Activated CD4-positive, alpha-beta T cell treated with anti-CD3 and anti-CD28 coated beads, Interleukin-2, amount 10 ng/mL, durations not matched to agents 24 days and 14 days (primary cell): ENCODE measurements at places on chromosomes 1 and 21. TPM values are rescaled to one million over a fixed set of nuclear protein-coding genes. Genes with fewer than 3 reads are reported as not detected.

The CDC14A gene
- 10.3 and 11.0 TPM in 2 replicates for total RNA-seq

The AMY1B gene
- not detected in 2 replicates for total RNA-seq

The FCRL3 gene
- 0.05 and 0.09 TPM in 2 replicates for total RNA-seq

The DHRS3 gene
- 66.4 and 69.2 TPM in 2 replicates for total RNA-seq

The TFF3 gene
- total RNA-seq = not detected in 2 replicates

The B3GALT5 gene
- total RNA-seq = not detected in 2 replicates

The TRAPPC3 gene
- 71.2 and 72.4 TPM in 2 replicates for total RNA-seq

The SLC9A1 gene
- 25.5 and 27.1 TPM in 2 replicates for total RNA-seq

DNA sequence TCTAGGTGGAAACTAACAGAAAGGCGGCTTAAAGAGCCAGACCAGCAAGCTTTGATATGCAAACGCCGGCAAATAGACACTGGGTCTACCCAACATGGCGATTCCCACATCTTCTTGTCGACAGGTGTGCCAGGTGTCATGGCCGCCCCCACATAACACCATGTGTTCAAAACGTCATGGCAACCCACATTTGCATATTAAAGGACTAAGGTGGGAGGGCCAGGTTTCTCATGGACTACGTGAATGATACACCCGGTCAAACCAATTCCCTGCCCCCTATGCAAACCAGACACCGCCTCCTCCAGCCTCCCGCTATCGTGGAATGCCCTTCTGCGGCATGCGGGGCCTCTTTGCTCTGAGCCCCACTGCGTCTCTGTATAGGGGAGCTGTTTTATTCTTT, 41.3 kb downstream of the ICOSLG start:
- DNase-seq = no peak

DNA sequence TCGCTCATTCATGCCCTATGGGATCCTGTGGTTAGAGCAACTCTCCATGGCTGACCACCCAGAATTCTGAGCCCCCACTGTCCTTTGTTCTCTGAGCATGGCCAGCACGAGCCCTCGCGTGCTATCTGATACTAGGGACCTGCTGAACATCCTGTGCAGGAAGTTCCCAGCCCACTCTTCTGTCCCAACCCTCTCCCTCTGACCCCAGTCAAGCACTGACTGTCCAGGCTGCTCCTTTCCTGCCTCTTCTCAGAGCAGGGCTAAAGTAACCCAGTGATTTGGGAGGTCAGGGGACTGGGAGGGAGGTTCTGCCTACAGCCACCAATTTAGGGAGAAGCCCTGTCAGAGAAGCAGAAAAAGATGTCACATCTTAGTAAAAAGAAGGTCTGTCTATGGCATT, 21.2 kb downstream of the CYP4B1 start:
- no peak for DNase-seq

DNA sequence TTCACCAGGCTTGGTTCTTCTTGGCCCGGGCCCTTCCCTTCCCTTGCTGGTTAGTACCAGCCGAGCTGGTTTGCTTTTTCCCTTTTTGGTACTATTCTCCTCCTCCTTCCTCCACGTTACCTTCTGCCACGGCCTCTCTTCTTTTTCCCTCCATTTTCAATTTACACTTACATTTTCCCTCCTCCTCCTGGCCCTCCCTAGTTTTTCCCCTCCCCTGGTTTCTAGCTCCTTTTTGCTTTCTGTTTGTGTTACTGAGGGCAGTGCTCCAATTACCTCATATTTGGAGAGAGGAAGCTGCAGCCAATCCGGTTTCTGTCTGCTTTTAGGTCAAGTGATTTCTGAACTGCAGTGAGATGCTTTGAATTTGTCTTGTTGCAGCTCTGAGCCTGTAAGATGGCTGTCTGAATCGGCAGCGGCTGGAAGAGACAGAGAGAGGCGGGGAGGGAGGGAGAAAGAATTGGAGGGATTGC, 63.7 kb downstream of the MACF1 start:
- DNase-seq = peak; percentile 72

- no peak for DNase-seq
These were observed 63.2 kb downstream of the RERE start for GRCh38 chr1:8754247-8754650.

GRCh38 chr1:172955161-172955815, 95.5 kb downstream of the TNFSF18 start:
- no peak for DNase-seq

DNA sequence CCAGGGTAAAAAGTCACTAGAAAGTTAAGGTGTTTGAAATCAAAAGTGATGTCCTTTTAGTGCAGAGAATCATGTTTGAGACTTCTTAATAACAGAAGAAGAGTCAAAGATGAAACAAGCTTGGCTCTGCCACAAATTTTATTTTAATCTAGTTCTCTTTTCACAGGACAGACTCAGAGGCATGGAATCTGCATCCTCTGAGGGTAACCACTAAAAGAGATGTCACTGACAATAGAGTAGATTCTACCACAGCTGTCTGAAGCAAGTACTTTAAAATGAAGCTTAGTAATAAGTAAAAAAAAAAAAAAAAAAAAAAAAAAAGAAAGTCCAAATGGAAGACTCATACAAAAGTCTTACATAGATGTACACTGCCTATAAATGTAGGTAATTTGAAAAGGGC, 519.7 kb upstream of the PRMT6 start:
- no peak for DNase-seq

- no peak for DNase-seq
These were observed 43.6 kb downstream of the CTTNBP2NL start for GRCh38 chr1:112439592-112439991.

DNA sequence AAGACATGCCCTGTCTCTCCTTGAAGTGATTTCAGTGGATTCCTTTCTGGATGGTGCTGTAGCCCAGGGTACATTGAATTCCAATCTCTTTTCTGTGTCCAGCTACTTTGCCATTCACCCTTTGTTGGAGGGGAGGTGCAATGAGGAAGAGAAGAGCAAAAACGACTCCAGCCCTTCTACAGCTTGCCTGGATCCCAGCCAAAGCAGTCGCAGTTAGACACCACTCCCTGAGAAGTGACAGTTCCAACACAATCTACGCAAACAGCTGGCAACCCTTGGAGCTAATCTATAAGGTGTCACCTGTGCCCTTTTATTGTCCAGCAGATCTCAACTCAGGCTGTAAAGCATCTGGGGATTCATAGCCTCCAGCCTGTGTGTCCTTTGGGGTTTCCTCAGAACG, 4.6 kb downstream of the CD244 start:
- no peak for DNase-seq

DNA sequence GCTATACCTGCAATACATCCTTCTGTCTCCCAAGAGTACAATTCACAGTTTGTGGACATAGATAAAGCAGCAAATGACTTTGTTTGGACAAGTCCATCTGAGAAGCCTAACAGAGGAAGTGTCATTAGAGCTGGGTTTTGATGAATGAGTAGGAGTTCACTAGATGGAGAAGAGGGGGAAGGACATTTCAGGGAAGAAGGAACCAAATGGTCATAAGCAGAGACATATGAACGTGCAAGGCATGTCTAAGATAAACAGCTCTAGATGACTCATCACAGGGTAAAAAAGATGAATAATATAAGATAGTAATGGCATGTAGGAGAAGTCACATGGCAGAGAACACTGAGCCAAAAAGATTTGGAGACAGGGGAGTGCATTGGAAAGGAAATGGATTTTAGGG, 54.5 kb downstream of the HMGB4 start:
- DNase-seq = no peak

DNA sequence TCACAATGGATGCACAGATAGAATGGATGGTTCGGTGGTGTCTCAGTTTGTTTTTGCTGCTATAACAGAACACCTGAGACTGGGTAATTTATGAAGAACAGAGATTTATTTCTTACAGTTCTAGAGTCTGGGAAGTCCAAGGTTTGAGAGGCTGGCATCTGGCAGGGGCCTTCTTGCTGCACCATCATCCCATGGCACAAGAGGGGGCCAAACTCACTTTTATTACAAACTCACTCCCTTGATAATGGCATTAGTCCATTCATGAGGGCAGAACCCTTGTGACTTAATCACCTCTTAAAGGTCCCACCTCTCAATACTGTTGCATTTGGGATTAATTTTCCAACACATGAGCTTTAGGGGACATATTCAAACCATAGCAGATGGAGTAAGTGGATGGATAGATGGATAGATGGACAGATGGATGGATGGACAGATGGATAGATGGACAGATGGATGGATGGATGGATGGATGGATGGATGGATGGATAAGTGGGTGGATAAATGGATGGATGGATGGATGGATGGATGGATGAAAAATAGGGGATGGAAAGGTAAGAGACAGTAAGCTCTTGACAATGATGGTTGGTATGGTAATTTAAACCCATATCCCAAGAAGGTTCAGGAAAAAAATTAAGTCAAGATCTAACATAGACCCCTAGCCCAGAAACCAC, 16.5 kb downstream of the CAMK2N1 start:
- DNase-seq = no peak

- DNase-seq = no peak
These were observed 318.1 kb downstream of the KCNH1 start for GRCh38 chr1:210815641-210816550.

DNA sequence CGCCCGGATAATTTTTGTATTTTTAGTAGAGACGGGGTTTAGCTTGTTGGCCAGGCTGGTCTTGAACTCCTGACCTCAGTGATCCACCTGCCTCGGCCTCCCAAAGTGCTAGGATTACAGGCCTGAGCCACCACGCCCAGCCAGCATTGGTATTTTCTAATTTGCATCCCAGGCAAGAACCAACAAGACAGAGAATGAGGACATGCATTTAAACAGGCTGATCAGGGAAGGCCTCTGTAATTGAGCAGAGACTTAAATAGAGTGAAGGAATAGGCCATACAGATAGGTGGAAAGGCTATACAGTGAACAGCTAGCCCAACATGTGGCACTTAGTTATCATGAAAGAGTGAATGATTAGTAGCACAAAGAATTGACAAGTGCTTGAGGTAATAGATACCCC, 230.4 kb downstream of the SLC35F3 start:
- DNase-seq = no peak

- DNase-seq = no peak
These were observed 14.0 kb downstream of the KRTAP24-1 start for GRCh38 chr21:30268608-30269197.

DNA sequence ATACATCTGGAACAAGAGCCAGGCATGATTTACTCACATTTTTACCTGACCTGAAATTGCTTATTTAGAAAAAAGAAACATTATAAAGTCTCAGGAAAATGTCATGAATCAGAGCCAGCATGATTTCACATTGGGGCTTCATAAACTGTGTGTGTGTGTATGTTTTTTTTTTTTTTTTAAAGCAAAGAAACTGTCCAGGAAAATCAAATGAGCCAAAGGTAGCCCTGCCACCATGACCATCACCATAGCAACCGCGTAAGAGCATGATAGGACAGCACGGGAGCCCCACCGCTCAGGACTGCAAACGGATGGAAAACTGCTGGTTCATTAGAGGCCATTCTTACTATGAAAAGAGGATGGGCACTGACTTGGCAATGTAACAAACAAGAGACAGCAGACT, 139.2 kb downstream of the NTMT2 start:
- DNase-seq = no peak

GRCh38 chr21:30719401-30719800, 824 bp upstream of the KRTAP21-3 start:
- DNase-seq = no peak

DNA sequence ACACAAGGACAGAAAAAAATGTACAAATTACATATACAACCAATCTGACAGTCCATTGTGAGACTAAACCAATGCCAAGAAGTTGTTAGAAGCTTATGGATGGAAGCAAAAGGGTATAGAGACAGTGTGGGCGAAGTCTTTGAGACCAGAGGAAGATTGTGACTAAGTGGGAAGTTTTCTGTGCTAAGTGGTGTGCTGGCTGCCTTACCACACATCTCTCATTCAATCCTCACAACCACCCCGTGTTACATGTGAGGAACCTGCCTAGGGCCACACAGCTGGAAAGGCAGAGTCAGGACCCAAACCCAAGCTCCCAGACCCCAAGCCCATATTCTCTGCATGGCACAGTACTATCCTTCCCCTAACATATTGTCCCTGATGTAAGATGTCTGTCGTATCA, 53.5 kb upstream of the DUSP10 start:
- peak; percentile 52 for DNase-seq

GRCh38 chr1:27671964-27672749, at the start of gene IFI6:
IFI6 (minus strand) TSS chr1:27672192; CDS start chr1:27669314, 2,878 bp downstream.
- DNase-seq = peak; percentile 96

GRCh38 chr1:1132042-1132950, 16.4 kb upstream of the C1orf159 start:
- DNase-seq = no peak

DNA sequence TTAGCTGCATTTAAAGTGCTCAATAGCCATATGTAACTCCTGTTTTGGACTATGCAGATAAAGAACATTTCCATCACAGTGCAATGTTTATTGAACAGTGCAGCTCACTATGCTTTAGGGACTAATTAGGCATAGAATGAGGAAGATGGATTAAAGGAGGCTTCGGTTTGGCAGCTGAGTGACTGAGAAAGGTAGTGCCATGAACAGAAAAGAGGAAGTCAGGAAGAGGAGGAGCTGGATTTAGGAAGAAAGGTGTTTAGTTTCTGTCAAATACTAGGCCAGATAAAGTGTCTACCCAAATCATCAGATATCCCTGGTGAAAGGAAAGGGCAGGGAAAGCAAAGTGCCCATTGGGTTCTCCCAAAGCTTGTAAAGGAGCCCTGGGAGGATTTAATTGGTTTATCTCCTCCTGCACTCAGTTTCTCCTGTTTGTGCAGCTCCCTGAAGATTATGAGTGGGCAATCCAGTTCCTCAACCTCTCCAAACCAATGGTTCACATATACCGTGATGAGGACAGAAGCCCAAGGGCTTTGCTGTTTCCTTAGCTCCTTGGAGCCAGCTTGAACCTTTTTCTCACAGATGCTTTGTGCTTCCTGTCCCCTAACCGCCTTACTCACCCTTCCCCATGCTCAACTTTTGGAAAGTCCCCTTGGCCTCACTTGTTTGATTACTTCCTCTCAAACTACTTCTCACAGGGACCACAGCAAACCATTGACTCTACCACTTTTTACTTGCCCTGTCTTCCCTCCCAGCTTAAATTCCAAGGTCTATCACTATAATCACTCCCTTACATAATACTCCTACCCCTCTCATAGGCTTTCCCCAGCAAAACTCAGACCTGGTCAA, 3.5 kb upstream of the RAP1A start:
- peak; percentile 90 for DNase-seq

DNA sequence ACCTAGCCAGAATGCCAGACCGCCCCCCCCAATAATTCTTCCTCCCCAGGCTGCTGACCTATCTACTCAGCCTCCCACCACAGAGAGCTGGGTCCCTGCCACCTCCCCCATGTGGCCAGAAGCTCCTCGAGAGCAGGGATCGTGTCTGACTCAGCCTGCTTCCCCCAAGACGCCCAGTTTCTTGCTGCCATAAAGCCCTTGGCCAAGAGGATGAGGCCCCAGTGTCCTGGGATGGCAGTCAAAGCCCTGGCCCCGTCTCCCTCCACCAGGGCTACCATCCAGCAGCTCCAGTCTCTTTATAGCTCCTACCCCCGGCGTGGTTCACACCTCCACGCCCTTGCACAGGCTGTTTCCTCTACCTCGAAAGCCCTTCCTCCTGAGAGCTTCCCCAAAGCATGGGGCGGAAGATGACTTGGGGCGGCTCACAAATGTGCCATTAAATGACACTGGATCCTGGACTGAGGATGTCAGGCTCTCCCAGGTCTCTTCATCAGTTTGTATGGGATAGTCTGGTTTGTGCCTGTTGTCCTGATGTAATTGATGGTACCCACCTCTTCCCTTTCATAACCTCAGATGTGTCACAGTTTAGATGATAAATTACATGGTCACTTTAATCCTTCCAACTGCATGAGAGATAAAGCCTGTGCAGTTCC, 13.2 kb downstream of the ADGRB2 start:
- DNase-seq = peak; percentile 66
